ENCODE measurements at places on chromosomes 4 and X. TPM values are rescaled to one million over a fixed set of nuclear protein-coding genes. Genes with fewer than 3 reads are reported as not detected.

- no peak for DNase-seq
Measured at GRCh38 chr4:20022471-20022870, 229.2 kb upstream of the SLIT2 start.

DNA sequence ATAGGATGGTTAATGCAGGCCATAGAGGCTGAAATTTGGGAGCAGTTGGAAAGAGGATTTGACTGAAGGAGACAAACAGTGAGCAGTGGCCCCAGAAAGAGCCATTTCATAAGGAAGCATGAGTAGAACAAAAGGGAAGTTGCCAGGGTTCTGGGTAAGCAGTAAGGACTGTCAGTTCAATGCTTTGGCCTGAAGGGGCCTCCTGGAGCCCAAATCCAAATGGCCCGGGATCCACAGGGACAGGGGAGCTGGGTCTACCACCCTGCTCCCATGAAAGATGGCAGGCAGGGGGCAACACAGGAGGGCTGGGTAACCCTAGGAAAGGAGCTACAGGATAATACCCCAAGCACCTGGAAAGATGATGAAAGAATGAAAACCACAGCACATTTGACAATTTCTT, 4.1 kb upstream of the INTS6L start:
- peak; percentile 11 for DNase-seq

DNA sequence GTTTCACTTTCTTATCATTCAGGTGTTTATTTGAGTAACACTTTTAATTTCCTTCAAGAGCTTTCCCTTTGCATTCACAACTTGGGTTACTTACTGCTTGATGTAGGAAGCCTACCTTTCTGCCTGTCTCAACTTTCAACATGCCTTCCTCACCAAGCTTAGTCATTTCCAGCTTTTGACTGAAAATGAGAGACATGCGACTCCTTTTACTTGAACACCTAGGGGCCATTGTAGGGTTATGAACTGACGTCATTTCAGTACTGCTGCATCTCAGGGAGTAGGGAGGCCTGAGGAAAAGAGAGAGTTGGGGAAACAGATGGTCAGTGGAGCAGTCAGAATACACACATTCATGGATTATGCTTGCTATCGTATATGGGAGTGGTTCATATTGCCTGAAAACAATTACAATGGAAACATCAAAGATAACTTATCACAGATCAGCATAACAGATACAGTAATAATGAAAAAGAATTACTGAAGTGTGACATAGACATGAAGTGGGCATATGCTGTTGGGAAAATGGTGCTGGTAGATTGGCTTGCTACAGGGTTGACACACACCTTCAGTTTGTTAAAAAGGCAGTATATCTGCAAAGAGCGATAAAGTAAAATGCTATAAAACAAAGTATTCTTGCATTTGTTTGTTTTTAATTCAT, 25.7 kb downstream of the USP53 start:
- DNase-seq = no peak

GRCh38 chr4:7128644-7129043, 60.8 kb upstream of the GRPEL1 start:
- no peak for DNase-seq

- DNase-seq = no peak
Measured at GRCh38 chr4:76738086-76738931, 159.6 kb downstream of the SOWAHB start.

- peak; percentile 40 for DNase-seq
Measured at GRCh38 chrX:10769696-10770619, 149.6 kb upstream of the MID1 start.

DNA sequence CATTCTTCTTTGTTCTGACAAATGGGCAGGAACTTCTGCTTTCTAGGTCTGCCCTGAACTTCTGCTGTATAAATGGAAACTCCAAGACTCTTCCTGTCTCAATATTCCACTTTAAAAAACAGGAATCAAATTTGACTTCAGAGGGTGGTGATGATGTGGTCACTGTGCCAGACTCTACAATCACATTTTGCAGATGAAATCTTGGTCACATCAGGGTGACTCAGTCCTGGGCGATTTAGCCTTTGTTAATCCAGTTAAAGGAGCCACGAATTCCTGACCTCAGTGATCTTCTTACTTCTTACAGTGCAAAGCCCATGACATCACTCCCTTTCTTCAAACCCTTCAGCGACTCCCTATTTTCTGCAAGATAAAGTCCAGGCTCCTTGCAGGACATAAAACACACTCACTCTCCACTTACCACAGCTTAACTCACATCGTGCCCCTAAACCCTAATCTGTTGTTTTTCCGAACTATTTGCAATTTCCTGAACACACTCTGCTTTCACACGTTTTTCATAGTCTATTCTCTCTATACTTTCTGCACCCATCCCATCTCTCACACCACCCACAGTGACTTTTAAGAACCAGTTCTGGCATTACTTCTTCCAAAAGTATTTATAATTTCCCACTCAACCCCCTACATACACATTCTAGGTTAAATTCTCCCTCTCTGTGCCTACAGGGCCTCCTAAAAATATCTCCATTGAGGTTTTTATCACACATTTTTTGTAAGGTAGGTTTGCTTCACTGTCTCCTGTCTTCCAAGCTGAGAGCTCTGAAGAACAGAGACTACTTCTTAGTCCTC, 11.1 kb downstream of the GASK1B start:
- no peak for DNase-seq

DNA sequence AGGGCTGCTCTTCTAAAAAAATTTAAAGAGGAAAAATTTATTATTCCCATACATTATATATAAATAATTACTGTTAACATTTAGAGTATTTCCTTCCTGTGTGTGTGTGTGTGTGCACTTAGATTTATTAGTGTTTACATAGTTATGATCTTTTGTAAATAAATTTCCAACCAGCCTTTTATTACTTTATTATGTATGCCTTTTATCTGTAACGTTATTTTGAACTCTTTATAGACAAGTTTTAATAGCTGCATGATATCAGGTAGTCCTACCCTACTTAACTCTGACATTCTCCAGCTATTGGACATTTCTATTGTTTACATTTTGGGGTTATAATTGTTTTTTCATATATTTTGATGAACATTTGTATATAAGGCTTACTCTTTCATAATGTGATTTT, 8.8 kb downstream of the THAP9 start:
- no peak for DNase-seq

- DNase-seq = no peak
Measured at GRCh38 chr4:153114771-153115321, 89.4 kb upstream of the TRIM2 start.

DNA sequence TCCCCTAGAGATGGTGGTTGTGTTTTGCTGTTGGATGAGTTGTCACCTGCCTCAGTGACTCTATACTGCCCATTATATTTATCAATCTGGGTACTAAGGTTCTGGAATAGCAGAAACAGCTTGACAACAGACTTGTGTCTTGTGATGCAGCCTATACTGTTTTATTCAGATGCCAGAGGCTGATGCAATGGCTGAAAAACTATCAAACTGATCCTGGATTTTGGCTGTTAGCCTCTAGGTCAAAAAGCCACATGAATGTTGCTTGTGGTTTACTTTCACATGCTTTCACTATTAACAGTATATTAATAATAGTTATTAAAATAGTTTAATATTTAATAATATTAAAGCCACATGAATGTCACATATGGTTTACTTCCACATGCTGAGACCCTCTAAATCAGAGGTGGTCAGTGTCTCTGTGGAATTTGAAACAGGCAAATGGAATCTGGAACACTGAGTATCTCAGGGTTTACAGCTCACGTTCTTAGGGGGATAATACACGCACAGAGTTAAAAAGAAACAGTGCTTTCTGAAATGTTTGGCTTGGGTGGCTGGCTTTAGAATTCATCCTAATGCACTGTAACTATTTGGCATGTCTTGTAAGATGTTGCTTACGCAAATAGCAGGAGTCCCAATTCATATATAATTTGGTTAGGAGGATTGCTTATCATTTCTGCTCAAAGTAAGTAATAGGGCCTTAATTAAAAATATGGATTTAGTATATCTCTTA, 82.5 kb upstream of the LCORL start:
- DNase-seq = no peak

DNA sequence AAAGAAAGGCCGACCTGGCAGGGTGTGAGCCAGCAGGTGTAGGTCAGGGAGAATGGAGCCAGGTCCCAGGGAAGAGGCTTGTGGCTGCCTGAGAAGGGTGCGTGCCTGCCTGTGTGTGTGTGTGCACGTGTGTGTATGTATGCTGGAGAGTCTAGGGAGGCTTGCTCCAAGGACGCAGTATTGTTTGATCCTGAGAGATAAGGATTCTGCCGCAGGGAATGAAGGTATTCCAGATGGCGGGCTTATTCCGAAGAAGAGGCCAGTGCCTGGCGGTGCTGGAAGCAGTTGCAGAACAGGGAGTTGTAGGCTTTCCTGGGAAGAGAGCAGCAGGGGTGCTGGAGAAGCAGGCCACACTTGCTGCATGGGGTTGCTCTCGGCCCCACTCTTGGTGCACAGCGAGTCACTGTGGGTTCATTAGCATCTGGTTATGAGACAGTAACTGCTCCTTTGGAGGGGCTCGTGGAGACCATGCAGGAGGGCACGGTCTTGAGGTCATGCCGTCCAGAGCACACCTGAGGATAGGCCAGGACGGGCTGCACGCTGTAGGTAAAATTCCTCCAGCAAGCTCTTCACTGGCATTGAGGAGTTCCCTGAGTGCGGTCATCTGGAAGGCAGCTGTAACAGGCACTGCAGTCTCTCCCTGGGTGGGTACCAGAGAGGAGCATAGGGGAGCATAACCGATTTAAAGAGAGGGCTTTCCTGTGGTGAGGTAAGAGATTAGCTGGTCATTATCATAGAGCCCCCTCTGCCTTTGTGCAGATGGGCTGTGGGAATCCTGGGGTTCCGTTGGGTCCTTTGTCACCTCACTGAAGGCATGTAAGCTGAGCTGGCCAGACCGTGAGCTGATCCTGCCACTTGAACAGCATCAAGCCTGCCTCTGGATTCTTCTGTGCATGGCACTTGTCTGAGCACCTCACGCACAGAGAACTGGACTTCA, 29.9 kb upstream of the MSANTD1 start:
- no peak for DNase-seq

- DNase-seq = no peak
Measured at GRCh38 chrX:19285857-19286256, 57.9 kb upstream of the PDHA1 start.

DNA sequence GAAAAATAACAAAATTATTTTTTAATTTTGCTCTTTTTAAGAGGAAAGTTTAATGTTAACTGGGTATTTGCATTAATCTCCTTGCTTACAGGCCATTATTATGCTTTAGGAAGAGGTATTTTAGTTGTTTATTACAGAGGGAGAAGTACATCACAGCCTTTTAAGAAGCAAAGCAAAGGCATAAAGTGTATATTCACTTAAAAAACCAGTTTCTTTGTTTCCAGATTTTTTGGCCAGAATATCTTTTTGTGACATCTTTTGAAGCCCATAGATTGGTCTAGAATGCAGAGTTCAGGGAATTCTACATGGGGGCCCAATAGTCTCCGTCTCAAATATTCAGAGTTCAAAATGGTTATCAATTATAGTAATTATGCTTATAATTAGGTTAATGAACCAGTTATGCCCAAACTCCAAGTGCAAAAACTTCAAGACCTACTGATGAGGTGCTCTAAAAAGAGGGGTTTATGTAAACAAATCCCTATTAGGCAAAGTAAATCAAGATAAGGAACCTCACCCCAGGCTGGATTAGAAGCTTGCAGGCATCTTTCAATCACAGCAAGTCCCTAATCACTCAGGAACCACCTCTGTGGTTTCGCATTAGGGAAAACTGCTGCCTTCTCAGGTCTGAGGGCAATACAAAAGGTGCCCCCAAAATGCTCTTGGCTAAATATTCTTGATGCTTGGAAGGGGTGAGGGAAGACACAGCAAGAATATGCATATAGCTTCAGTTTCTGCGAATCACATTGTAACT, 1.4 kb downstream of the CXXC4 start:
- peak; percentile 9 for DNase-seq

DNA sequence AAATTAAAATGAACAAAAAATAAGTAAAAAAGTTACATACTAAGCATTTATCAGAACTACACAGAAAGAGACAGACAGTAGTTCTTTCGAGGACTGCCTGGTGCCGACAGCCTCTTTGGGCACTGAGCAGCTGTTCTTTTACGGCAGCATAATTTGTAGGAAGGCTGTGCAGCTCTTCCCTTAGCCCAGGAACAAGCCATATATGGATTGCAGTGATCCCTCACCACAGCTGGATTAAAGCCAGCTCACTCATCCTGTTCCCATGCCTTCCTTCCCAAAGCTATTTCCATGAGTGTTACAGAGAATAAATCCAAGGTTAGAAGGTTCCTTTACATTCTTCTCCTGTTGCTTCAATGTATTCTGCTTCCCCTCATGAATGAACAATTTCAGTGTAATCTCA, 71.7 kb downstream of the DDX60L start:
- no peak for DNase-seq

DNA sequence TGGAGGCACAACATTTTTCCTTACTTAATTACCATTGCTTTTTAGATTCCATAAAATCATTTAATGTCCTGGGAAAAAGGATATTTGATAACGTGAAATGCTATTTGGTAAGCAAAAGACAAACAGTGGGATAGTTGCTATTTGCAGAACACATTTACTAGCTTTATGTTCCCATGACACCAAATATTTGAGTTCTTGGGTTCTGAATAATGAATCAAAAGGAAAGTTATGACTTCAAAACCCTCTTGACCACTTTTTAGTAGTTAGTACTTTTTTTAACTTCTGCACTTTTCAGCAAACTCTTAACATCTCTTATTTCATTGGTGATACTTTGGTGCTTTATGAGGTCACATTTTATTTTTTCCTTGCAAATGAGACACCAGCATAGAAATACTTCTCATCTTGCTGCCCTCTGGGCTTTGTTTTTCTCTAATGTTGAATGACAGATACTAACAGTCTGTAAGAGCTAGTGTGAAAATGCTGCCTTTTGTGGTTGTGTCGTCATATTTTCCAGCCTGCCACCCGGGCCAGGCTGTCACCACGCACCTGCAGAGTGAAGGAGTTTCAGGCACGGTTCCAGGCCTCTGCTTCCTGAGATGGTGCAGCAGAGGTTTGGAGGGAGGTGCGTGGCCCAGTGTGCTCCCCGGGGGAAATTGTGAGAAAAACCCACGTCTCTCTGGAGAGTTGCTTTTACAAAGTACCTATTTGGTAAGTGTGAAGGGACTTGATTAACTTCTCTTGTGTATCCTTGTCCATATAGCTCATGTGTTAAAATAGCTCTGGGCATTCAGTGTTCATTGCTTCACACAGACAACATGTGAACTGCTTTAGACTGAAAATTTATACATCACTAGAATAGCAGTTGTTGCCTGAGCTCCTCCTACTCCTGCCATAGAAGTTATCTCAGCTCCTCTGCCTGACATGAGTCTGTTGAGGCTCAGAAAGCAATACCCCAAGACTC, 34.7 kb downstream of the MSL3 start:
- DNase-seq = no peak

GRCh38 chrX:136128743-136129142, 18.6 kb upstream of the FHL1 start:
- no peak for DNase-seq

SPANXA1 gene
- not detected for total RNA-seq

KIT gene
- 7.6 TPM for total RNA-seq

LRP2BP gene
- total RNA-seq = 0.21 TPM

NAP1L2 gene
- 12.2 TPM for total RNA-seq

HTR2C gene
- total RNA-seq = 3.2 TPM

FAM184B gene
- not detected for total RNA-seq

ZIC3 gene
- total RNA-seq = 140 TPM

GAGE12H gene
- total RNA-seq = not detected

IBSP gene
- not detected for total RNA-seq

MCTS1 gene
- 35.4 TPM for total RNA-seq

PYURF gene
- 67.6 TPM for total RNA-seq

SPANXN4 gene
- not detected for total RNA-seq

PIR gene
- total RNA-seq = 56.9 TPM

BTC gene
- total RNA-seq = 0.14 TPM

Measured in H7 (cell line).